Activated CD4-positive, alpha-beta T cell treated with anti-CD3 and anti-CD28 coated beads, Interleukin-2, amount 10 ng/mL, durations not matched to agents 24 days and 14 days (primary cell): ENCODE measurements at places on chromosomes 12 and 14. TPM values are rescaled to one million over a fixed set of nuclear protein-coding genes. Genes with fewer than 3 reads are reported as not detected.

DNA sequence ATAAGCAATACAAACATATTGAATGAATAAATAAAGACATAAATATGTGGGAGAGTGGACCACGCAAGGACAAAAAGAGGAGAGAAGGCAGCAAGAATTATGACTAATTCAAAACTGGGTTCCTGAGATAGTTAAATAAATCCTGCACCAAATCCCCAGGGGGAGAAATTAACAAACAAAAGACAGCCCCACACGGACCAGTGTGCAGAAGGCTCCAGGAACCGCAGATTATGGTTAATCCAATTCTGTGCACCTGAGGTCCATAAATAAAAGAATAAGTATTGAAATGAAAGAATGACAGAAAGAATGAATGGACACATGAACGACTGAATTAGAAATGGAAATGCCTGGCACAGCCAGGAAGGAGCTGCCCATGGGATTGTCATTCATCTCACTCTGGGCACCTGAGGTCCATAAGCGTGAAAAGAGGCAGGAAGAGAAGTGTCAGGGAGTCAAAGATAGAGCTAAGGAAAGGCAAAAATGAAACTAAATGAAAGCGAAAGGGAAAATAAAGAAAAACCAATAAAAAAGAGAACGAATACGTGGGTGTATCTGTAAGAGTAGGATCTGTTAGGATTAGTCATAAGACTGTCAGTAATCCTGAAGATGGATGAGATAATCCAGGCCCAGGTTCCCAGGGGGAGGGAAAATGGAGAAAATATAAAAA, 23.3 kb downstream of the MEG3 start:
- peak; percentile 64 for DNase-seq

DNA sequence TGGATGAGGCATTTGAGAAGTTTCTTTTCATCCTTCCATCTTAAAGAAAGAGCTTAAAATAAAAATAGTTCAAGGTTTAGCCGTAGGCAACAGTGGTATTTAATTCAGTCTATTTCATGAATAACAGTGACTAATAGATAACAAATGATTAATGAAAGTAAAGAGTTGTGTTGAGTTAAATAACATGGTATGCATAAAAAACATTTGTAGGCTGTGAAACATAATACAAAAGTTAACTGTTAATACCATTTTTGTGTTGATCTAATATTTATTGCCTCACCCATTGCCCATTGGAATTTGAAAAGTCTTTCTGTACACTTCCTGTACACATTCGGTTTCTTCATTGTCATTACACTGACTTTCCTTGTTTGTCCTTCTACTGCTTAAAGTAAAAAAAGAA, 108.6 kb upstream of the PDE3A start:
- DNase-seq, result no peak

GRCh38 chr14:101862711-101863110, 101.2 kb downstream of the PPP2R5C start:
- no peak for DNase-seq

DNA sequence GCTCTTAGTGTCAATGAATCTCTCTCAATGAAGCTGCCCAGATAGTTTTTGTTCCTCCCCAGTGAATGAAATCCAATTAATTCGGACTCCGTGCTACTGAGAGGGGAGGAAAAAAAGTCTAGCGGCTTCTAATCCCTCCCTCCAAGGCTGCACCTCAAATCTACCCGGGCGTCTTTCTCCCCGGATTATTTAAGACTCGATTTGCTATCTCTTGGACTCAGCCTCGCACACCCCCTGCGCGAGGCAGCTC, 134 bp downstream of the DUSP6 start:
- DNase-seq, result no peak

GRCh38 chr12:61993734-61994345, 266.4 kb upstream of the USP15 start:
- DNase-seq, result peak; percentile 60

CDC42BPB gene
- total RNA-seq, result 1.5 and 1.7 TPM in 2 replicates

DNA sequence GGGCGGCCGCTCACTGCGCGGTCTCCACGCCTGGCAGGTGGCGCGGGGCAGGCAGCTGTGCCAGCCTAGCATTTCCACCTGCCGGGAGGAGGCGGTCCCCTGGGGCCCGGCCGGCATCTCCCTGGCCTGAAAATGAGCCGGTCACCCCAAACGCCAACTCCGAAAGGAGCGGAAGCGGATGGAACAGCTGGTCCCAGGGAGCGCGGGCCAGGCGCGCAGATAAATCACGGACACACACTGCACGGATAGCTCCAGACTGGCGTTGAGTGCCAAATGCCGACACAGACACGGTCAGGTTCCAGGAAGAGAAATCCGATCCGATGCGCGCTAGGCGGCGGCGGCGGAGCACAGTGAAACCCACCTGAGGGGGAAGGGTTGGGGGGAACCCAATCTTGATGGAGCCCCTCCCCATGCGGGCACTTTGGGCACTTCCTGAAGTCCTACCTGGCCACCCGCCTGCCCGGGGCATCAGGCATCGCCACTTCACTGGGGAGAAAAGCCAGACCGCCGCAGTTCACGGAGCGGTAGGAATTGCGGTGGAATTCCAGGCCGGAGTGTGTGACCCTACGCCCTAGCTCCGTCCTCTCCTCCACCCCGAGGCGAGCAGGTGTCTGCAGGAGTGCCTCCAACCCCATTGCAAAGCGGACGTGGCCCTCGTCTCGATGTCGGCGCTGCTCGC, 624 bp upstream of the PLEKHD1 start:
- no peak for DNase-seq

- DNase-seq, result no peak
These were observed 20.1 kb downstream of the SLC6A13 start for GRCh38 chr12:242496-242895.

SLC5A8 gene
- total RNA-seq, result not detected in 2 replicates

GRCh38 chr12:29589851-29590250, 92.4 kb upstream of the OVCH1 start:
- no peak for DNase-seq

VWF gene
- total RNA-seq, result 0.09 TPM in 1 of 2 replicates, not detected in the other
